ENCODE measurements at places on chromosomes 11 and 22. TPM values are rescaled to one million over a fixed set of nuclear protein-coding genes. Genes with fewer than 3 reads are reported as not detected.

KRTAP5-1 gene
- not detected for polyA plus RNA-seq

SHISAL1 gene
- 0.33 TPM for polyA plus RNA-seq

DEFB131B gene
- not detected for polyA plus RNA-seq

TMEM191C gene
- polyA plus RNA-seq, result 1.4 TPM

VSIG2 gene
- polyA plus RNA-seq, result 0.48 TPM

CCDC89 gene
- 3.2 TPM for polyA plus RNA-seq

FOLR1 gene
- polyA plus RNA-seq, result 0.31 TPM

BACE1 gene
- polyA plus RNA-seq, result 17.1 TPM
